ENCODE measurements at places on chromosomes 4 and X.
A peak's percentile ranks its signal among the peaks of the same experiment; 100 is the strongest.

GRCh38 chr4:77047037-77047436 is 28.8 kb downstream of the CCNI start:
- DNase-seq = no peak

DNA sequence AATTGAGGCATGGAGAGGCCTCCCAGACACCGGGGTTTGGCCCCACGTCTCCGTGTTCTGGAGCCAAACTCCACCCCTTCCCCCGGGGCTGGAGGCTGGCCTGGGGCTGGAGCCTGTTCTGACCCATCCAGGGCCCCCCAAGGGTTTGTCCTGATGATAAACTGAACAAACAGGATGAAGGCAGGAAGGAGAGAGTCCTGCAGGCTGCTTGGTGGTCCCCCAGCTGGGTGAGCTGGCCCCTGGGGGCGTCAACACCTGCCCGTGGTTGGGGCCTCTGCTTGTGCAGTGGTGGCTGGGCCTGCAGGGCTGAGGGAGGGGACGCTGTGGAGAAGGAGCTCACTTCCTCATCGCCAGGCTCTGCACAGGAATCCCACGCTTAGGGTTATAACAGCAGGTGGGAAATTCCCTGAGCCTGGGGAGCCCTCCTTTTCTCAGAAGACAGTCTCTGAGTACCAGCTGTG is 2.3 kb downstream of the SH3TC1 start:
- DNase-seq = peak; percentile 51

GRCh38 chr4:121330180-121330665 is 50.6 kb downstream of the QRFPR start:
- no peak for DNase-seq

DNA sequence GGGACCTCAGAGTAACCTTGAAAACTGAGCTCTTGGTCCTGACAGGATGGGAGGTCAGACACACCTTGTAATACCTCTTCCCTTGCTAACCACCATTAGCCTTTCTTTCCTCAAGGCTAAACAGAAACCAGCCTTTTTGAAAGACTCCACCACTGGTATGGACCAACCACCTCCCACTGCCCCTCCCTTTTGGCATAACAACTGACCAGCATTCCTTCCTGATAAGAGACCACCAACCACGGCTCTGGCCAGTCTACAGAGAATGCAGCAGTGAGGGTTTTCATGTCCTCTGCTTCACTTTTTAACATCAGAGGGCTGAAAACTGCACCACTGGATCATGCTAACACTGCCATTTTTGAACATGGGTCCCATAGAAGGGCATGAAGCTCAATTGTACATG is 100.2 kb upstream of the MID1IP1 start:
- no peak for DNase-seq

- no peak for DNase-seq
These were observed 109.2 kb upstream of the OTUD4 start for GRCh38 chr4:145289403-145290076.

DNA sequence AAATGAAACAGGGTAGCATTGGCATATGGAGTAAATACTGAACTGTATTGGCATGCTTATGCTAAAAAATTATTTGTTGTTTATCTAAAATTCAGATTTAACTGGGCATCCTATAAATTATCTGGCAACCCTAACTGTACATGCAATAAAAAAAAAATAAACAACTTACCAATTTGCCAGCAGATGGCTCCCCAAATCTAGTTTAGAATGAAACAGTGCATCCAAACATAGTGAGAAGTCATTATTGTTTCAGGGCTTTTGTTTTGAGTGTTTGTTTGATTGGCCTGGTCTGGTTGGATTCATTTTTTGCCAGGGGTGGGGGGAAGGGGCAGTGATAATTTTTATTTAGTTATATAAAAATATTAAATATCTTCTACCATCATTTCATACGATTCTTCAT is 12.8 kb upstream of the NSUN7 start:
- no peak for DNase-seq
